ENCODE measurements at places on chromosomes 3 and 15. TPM values are rescaled to one million over a fixed set of nuclear protein-coding genes. Genes with fewer than 3 reads are reported as not detected.

The NDN gene
- not detected for total RNA-seq

The SNX22 gene
- total RNA-seq = 0.20 TPM

The ATP2C1 gene
- 17.2 TPM for total RNA-seq

The DLEC1 gene
- total RNA-seq = not detected

The CD96 gene
- 0.22 TPM for total RNA-seq

The TMC3 gene
- total RNA-seq = not detected

The ASB14 gene
- not detected for total RNA-seq

The CATSPER2 gene
- 0.10 TPM for total RNA-seq

The GABRR3 gene
- total RNA-seq = not detected

The CAMK2N2 gene
- total RNA-seq = 1.1 TPM

The TUBGCP5 gene
- total RNA-seq = 20.8 TPM

The ADAMTS7 gene
- 0.25 TPM for total RNA-seq

The GRM2 gene
- not detected for total RNA-seq

The RTF1 gene
- 29.8 TPM for total RNA-seq

The SLC12A1 gene
- not detected for total RNA-seq

The EPHB3 gene
- total RNA-seq = 1.1 TPM

The CAMKV gene
- 0.27 TPM for total RNA-seq

The NMNAT3 gene
- 3.2 TPM for total RNA-seq

The LSMEM2 gene
- not detected for total RNA-seq

The AGTR1 gene
- not detected for total RNA-seq

The ARIH1 gene
- 31.6 TPM for total RNA-seq

The POTEB2 gene
- total RNA-seq = not detected

The HRG gene
- total RNA-seq = not detected

The GOLGA8T gene
- not detected for total RNA-seq

The SLC15A2 gene
- total RNA-seq = 0.37 TPM

The AHSG gene
- total RNA-seq = not detected

The FBXO40 gene
- total RNA-seq = not detected

The PLA1A gene
- total RNA-seq = not detected

The ANKRD34C gene
- not detected for total RNA-seq

The LSAMP gene
- 0.25 TPM for total RNA-seq

The CELSR3 gene
- 5.2 TPM for total RNA-seq

The JMJD7 gene
- 7.9 TPM for total RNA-seq

The P3H2 gene
- 95.5 TPM for total RNA-seq

The KY gene
- 0.66 TPM for total RNA-seq

The TM4SF1 gene
- total RNA-seq = 207 TPM

The AGBL1 gene
- total RNA-seq = not detected

The LRRK1 gene
- total RNA-seq = 0.20 TPM

The MYRIP gene
- not detected for total RNA-seq

The ANKRD63 gene
- total RNA-seq = not detected

Data from M059J (cell line).